ENCODE measurements at places on chromosomes 3 and 15.

DNA sequence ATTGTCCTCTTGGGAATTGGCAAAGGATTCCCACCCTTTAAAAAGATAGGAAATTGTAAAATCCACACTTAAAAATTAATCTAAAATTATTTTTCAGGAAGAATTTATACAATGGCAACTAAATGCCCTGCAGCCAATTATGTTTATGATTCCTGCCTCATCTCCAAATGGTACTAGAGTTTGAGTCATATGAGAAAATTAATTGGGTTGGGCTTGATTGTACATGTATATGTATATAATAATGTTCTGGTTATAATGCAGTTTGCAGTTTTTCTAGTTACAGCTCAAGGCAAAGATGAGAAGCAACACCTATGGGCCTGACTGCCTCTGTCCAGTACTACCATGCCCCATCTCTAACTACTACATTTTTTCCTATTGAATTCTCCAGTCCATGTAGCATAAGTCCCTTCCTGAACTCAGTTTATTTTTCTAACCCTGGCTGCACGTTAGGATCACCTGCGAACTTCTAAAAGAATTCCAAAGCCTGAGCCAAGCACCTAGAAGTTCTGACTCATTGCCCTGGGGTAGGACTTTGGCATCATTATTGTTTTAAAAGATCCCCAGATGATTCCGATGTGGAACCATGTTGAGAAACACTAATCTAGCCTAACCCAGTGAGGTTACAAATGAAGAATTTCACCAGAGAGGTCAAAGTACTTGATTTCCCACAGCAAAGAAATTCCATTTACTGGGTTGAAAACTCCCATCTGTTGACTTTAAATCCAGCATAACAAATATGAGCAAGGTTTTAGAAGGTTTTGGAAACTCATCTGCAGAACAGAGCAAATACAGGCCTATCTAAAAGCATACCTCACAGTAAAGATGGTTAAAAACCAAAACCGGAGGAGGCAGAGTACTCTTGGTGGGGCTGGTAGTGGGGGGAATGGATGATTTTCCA is 19.4 kb downstream of the TGFBR2 start:
- DNase-seq = peak; percentile 87

DNA sequence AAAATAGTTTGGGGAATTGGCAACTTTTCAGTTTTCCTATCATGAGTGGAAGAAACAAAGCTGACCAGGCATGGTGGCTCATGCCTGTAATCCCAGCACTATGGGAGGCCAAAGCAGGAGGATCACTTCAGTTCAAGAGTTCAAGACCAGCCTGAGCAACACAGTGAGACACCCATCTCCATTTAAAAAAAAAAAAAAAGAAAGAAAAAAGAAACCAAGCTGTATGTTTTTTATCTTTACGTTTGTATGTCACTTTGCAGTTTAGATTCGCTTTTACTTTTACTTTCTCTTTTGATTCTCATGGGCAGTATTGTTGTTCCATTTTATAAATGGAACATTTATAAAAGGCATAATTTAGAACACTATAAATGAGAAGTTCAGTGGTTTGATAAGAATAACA is 31.2 kb upstream of the TNIK start:
- DNase-seq = peak; percentile 21

GRCh38 chr3:12473511-12473910 is 10.8 kb upstream of the TSEN2 start:
- DNase-seq = no peak

- DNase-seq = no peak
Observed at GRCh38 chr3:30643763-30644462, 37.5 kb downstream of the TGFBR2 start.

- peak; percentile 89 for DNase-seq
Observed at GRCh38 chr3:168040607-168041208, 55.0 kb downstream of the GOLIM4 start.

DNA sequence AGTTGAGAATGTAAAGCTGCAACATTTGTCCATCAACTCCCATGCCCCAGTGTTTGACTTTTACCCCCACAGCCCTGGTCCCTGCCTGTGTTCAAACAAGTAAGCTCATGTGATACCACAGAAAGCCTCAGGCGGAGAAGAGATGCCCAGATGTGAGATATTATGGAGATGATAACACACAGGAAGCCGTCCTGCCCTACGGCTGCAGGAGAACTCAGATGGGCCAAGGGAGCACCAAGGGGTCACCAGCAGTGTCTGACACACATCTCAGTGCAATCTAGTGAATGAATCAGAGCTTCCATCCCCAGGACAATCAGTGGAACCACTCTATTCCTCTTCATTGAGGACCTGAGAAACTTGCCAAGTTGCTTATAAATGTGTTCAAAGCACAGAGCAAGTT is 14.0 kb upstream of the SPINK8 start:
- DNase-seq = no peak

DNA sequence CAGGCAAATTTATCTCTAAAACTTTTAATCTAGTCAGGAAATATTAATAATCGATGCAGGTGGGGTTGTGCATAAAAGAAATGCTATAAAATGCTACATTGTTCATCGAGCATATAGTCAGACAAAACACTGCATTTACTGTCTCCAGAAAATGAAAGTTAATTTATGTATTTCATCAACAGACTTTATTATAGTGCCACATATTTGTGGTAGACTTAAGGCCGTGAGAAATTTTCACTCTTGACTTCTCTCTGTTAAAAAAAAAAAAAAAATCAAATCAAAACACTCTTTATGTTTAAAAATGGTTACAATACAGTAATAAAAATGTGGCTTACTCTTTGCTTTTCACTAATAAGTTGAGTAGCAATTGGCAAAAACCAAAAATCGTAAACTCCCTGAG is 67.4 kb downstream of the RBMS3 start:
- peak; percentile 58 for DNase-seq

DNA sequence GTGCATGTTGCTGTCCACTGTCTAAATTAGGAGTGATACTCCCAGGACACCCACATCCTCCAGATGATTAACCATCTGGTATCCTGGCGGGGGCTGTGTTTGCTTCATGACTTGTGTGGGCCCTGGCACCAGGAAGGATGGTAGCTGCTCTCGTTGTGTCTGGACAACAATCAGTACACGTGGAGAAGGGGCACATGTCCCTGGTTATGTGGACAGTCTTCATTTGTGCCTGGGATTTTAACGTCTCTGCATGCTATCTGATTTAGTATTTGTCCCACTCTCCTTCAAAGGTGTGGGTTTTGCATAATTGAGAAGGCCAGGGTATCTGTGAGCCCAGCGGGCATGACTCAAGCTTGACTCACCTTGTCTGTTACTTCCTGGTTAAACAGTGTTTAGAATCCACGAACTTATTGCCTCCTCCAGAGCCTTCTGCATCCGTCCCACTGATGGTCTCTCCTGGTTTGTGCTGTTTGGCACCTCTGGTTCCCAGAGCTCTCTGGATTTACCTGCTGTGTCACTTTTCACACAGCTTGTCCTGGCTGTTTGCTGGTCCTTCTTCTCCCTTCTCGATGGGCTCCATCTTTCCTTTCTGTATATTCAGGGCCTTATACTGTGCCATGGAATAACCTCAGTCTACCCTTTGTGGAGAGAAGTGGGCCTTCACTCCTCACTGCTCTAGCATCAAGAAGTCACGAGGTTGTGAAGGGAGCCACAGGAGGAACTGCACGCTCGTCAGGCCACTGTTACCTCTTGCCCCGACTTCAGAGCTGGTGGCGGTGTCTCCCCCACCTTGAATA is 32.5 kb downstream of the ARNT2 start:
- no peak for DNase-seq

GRCh38 chr3:45034612-45035252 is 8.6 kb downstream of the CLEC3B start:
- DNase-seq = no peak

- DNase-seq = no peak
Observed at GRCh38 chr3:74713977-74714376, 99.5 kb upstream of the CNTN3 start.

GRCh38 chr3:12155828-12156227 is 2.9 kb downstream of the TIMP4 start:
- peak; percentile 91 for DNase-seq

- DNase-seq = no peak
Observed at GRCh38 chr3:17033516-17034168, 148.9 kb downstream of the PLCL2 start.

DNA sequence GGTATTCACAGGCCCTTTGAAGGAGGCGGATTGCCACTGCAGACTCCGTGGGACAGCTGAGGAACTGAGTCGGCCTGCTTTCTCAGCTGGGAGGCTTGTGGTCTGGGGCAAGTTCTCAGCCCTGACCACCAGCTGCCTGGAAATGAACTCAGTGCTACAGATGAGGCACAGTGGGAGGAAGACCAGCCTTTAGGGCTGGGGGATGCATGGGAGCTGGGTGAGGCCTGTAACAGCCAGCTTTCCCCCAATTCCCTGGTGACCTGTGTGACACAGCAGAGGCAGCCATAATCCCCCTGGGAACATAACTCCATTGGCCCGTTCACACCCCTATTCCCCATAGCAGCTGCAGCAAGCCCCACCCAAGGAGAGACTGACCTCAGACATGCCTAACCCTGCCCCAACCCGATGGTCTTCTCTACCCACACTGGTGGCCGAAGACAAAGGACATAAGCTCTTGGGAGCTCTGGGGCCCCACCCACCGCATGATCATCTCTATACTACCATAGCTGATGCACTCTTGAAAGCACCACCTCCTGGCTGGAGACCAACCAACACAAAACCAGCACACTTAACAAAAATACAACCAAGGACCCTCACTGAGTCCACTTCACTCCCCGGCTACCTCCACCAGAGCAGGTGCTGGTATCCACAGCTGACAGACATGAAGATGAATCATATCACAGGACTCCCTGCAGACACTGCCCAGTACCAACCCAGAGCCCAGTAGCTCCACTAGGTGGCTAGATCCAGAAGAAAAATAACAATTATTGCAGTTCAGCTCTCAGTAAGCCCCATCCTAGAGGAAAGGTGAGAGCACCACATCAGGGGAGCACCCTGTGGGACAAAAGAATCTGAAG is 24.9 kb downstream of the ZMAT3 start:
- DNase-seq = no peak

DNA sequence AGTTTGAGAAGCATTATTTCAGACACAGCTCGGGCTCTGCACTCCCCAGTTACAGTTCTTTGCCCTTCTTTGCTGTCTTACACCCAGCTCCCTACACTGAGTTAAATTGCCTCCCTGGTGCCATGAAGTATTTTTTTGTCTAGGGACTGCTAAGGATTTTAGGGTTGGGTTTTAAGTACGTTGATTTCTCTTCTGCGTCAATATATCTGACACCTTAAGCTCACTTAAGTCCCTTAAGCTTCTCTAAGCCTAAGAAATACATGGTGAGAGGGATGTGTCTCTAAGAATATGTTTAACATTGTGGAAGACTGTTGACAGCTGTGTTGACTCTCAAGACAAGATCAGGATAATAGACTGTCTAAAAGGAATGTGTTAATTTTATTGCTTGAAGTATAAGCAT is 400.5 kb downstream of the PTPRG start:
- peak; percentile 33 for DNase-seq

GRCh38 chr3:51245867-51246266 is 139.2 kb upstream of the MANF start:
- no peak for DNase-seq

Data from fibroblast of villous mesenchyme (primary cell).